ENCODE measurements at places on chromosomes 5 and 9. TPM values are rescaled to one million over a fixed set of nuclear protein-coding genes. Genes with fewer than 3 reads are reported as not detected.

- DNase-seq: no peak
Measured at GRCh38 chr9:33168941-33169544, 1.9 kb upstream of the B4GALT1 start.

Gene INSL4
- not detected for total RNA-seq

DNA sequence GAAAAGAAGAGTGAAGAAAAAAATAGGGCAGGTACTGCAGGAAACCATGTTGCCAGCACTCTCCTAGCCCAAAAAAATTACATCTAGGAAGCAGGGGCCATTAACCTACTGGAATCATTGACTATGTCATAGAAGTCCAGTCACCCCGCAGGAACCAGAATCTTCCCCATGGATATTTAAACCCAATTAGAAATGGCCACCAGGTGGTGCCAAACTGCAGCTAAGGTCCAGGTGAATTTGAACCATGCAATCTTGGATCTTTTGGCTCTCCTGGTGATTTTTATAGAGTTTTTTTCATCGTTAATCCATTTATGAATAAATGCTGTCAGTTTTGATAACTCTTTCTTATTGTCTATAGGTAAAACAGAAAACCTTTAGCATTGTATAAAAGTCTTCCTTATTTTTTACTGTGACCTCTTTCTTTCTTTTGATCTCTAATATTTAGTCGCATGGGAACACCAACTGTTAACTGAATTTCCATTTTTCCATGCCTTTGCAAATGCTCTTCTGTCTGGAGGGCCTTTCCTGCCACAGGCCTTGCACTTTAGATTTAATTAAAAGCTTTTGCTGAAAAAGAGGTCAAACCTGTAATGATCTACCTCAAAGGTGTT is 147.5 kb upstream of the FGF10 start:
- DNase-seq: no peak

Gene PCDHA1
- total RNA-seq: not detected

- DNase-seq: no peak
Measured at GRCh38 chr5:152264645-152265254, 140.3 kb downstream of the NMUR2 start.

DNA sequence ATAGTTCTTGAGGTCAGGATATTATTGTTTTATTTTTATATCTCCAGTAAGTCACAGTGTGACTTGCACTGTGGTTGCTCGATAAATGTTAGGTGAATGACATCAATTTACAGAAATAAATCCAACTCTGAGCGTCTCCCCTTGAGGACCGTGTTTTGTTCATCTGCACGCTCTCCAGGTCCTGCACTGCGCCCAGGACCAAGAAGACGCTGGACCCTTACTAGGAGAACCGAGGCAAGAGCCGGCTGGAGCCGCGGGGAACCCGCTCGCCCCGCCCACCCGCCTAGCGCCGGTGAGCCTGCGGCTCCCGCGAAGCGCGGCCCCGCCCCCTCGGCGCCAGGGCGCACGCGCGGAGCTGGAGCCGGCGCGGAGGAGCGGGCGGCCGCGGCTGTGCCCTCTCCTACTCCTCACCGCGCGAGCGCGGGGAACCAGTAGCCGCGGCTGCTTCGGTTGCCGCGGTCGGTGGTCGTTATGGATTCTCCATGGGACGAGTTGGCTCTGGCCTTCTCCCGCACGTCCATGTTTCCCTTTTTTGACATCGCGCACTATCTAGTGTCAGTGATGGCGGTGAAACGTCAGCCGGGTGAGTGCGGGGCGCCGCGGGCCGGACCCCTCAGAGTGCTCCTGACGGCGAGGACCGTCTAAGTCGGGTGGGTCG is at the start of gene TMEM38B:
TMEM38B (plus strand) TSS at position 352 of the 658 bp plus-strand sequence; CDS start at position 472, 120 bp downstream.
- peak; percentile 85 for DNase-seq
